Activated naive CD8-positive, alpha-beta T cell treated with anti-CD3 and anti-CD28 coated beads, Interleukin-2, amount 10 ng/mL, durations not matched to agents 7 days and 5 days (primary cell): ENCODE measurements at places on chromosomes 13 and 19. TPM values are rescaled to one million over a fixed set of nuclear protein-coding genes. Genes with fewer than 3 reads are reported as not detected.

DNA sequence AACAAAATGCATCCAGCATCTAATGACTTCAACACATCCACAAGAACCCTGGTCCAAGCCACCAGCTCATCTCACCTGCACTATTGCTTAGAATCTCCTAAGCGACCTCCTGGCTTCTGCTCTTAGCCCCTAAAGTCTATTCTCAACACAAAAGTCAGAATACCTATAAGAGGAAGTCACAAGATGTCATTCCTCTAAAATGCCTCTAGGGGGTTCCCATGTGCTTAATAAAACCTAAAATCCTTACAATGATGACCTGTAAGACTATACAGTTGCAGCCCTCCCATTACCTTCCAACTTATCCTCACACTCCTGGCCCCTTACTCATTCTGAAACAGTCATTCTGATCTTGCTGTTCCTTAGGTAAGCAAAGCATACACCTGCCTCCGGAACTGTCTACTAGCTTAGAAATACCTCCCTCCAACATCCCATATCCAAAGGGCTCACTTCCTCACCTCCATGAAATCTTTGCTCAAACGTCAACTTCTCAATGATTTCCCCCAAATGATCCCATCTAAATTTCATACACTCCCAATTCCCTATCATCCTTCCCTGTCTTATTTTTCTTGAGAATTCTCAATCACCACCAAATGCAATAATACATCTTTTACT lies 10.0 kb downstream of the ATP7B start:
- H3K4me1 ChIP-seq, result no peaks in the 10 kb centered on the region
- no peak overlapping the region for H3K4me3 ChIP-seq

DNA sequence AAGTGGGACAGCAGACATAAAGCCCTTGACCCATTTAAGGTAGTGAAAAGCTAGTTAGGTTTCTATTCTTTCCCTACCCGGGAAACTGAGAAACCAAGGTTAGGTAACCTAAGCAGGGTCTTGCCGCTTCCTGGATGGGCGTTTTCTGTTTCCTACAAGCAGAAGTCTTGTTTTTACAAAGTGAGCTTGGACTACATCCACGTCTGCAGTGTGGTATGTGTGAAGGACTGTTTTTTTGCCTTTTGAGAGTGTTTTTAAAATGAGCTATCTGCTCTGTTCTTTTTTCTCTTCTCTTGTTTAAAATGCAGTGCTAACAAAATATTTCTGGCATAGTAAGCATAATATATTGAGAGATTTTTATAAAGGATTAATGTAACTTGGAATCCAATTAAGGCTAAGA lies 49.4 kb downstream of the GPR12 start:
- no peak for DNase-seq
- no peak overlapping the region for H3K27ac ChIP-seq
- H3K4me1 ChIP-seq, result peaks cover 10% of the 10 kb centered on the region
- H3K4me3 ChIP-seq, result no peak overlapping the region

DNA sequence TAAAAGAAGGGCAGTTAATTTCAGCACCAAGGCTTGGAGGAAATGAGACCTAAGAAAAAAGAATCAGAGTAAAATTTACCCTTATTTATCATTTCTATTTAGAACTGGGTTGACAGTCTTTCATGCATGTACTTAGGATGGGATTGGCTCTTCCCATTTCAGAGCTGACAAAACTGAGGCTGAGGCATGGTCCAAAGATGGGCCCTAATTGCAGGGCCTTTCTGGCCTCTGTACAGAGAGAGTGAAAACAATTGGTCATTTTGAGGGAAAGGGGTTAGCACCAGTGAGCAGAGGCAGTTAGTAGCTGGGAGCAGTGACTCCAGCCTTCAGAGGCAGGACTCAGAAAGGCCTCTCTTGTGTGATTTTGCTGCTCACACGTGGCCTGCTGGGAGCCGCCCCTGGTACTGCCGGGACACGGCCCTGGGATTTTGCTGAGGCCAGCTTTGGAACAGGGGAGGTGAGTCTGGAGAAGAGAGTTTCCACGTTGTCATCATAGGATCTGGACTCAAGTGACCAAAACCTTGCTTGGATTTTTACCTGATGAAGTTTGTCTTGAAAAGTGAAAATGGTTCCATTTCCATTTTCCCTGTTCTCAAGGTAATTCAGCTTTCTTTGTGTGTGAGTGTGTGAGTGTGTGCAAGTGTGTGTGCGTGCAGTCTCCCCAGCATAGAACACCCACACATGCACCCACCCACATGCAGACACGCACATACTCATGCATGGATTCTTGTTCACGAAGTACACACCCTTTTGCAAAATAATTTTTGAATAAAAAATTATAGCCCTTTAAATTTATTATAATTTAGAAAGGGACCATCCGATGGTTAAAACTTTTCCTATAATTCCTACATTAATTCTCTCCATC lies at the start of gene ZNF536:
ZNF536 (plus strand) TSS at position 425 of the 865 bp plus-strand sequence. CDS start 71,179 bp downstream, outside the sequence.
- H3K4me3 ChIP-seq, result no peak within 1 kb of the TSS
- H3K4me1 ChIP-seq, result no peaks in the 10 kb centered on the region
- no peak within 1 kb of the TSS for H3K27ac ChIP-seq

GRCh38 chr19:1227304-1228054 lies 10.3 kb downstream of the CBARP start:
- H3K27ac ChIP-seq, result no peak overlapping the region
- H3K4me3 ChIP-seq, result no peak overlapping the region
- H3K36me3 ChIP-seq, result peaks cover 2% of the 10 kb centered on the region
- no peaks in the 10 kb centered on the region for H3K27me3 ChIP-seq
- no peak for DNase-seq
- no peaks in the 10 kb centered on the region for H3K4me1 ChIP-seq

DNA sequence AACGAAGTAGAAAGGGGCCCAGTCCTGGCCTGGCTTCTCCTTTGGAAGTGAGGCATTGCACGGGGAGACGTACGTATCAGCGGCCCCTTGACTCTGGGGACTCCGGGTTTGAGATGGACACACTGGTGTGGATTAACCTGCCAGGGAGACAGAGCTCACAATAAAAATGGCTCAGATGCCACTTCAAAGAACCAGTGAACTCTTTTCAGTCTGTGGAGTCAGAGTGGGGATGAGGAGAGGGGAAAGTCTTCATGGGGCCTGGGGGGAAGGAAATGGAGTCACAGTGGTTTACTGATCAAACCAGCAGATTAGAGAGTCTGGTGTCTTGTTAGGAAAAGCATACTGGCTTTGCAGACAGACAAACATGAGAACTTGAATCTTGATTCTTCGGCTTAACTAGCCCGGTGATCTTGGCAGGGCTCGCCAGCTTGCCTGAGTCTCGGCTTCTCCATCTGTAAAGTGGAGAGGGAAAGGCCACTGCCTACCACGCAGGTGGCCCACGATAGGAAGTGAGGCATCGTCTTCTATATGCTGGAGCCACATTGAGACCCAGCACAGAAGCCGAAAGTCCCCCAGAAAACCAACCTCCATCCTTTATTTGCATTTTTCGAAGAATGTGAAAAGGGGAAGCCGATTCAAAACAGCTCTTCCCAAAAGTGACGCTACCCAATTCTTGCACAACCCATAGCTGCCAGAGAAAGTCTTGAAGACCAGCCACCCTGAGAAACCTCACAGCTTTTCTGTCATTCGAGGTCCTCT lies at the start of gene FFAR1:
FFAR1 (plus strand) TSS at position 732 of the 759 bp plus-strand sequence. CDS start 3,650 bp downstream, outside the sequence.
- H3K27ac ChIP-seq, result peak within 1 kb of the TSS; percentile 72
- peak within 1 kb of the TSS; percentile 69 for H3K4me3 ChIP-seq
- H3K27me3 ChIP-seq, result peaks cover 26% of the 10 kb centered on the region

GRCh38 chr13:52868190-52868589 lies 19.8 kb upstream of the PCDH8 start:
- H3K4me3 ChIP-seq, result no peak overlapping the region
- no peak overlapping the region for H3K27ac ChIP-seq
- H3K36me3 ChIP-seq, result no peaks in the 10 kb centered on the region
- no peak for DNase-seq

- H3K4me1 ChIP-seq, result peaks cover 3% of the 10 kb centered on the region
- H3K27me3 ChIP-seq, result no peaks in the 10 kb centered on the region
- H3K36me3 ChIP-seq, result no peaks in the 10 kb centered on the region
Measured at GRCh38 chr13:73450583-73450982, 391.8 kb downstream of the KLF5 start.

- peaks cover 17% of the 10 kb centered on the region for H3K4me1 ChIP-seq
- H3K27ac ChIP-seq, result peak overlapping the region; percentile 96
- no peaks in the 10 kb centered on the region for H3K36me3 ChIP-seq
- H3K4me3 ChIP-seq, result peak overlapping the region; percentile 93
- peak; percentile 69 for DNase-seq
Measured at GRCh38 chr13:52195401-52195837, 36.0 kb upstream of the NEK3 start.

DNA sequence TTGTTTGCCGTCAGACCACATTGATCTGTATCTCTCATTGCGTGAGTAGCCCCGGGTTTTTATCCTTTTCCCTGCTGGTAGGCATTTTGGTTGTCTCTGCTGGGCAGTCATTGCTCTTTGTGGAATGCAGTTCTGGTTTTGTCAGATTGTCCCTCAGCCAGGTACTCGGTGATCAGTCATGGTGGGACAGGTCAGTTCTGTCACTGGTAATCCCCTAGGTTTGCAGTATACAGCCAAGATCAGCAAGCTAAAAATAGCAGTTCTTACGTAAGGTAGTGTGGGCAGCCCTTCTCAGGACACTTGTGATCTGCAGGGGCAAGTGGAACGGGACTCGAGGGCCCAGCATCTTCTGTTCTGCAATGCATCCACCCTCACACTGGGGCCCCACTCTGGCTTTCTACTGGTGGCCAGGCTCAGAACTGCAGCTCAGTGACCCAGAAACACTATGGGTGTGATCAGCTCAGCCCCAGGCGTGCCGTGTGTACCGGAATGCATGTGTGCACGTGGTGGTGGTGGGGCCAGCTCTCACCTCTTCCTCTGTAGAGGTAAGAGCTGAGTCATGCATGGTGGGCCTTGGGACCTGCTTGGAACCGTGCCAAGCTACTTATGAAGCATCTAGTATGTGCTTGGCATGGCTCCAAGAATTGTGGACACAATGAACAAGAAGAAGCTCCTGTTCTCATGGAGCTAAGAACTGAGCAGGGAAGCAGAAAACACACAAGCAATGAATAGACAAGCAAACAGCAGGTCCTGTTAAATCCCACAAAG lies 6.3 kb downstream of the PLEKHF1 start:
- no peaks in the 10 kb centered on the region for H3K27me3 ChIP-seq
- peak overlapping the region; percentile 94 for H3K27ac ChIP-seq
- peaks cover 70% of the 10 kb centered on the region for H3K4me1 ChIP-seq
- H3K4me3 ChIP-seq, result peak overlapping the region; percentile 78
- H3K36me3 ChIP-seq, result peaks cover 37% of the 10 kb centered on the region

GRCh38 chr13:112775791-112776279 lies 86.0 kb downstream of the ATP11A start:
- peaks cover 2% of the 10 kb centered on the region for H3K4me1 ChIP-seq
- no peak overlapping the region for H3K27ac ChIP-seq
- peaks cover 2% of the 10 kb centered on the region for H3K27me3 ChIP-seq
- no peak for DNase-seq

GRCh38 chr13:108268466-108269112 lies 929 bp upstream of the TNFSF13B start:
- H3K27ac ChIP-seq, result peak overlapping the region; percentile 68
- DNase-seq, result no peak
- no peak overlapping the region for H3K4me3 ChIP-seq
- peaks cover 11% of the 10 kb centered on the region for H3K36me3 ChIP-seq
- H3K27me3 ChIP-seq, result no peaks in the 10 kb centered on the region

DNA sequence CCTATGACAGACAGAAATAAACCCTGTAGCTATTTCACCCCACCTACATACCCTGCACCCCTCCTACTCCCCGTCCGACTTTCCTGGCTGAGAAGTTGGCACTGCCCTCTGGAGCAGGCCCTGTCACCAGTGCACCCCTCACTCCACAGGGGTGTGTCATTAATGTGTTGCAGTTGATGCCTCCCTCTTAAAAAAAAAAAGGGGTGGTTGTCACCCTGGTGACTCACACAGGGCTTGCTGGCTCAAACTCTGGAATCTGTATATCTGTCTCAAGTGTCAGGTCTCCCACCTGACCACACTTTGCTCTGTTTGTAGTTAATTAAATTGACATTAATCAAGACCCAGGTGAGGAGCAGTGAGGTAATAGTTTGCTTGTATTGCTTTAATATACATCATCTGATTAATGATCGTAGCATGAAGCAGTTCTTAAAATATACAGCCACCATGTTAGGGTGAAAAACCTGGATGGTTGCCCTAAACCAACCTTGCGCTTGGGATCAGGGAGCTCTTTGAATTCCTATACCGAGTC lies 2.0 kb upstream of the GATAD2A start:
- peaks cover 42% of the 10 kb centered on the region for H3K4me1 ChIP-seq
- no peaks in the 10 kb centered on the region for H3K27me3 ChIP-seq
- H3K4me3 ChIP-seq, result no peak overlapping the region
- H3K36me3 ChIP-seq, result peaks cover 3% of the 10 kb centered on the region
- no peak for DNase-seq

Gene AXL
- 0.17 TPM for total RNA-seq
